ENCODE measurements at places on chromosomes 16 and 17.

GRCh38 chr17:36151891-36152638 lies 24.4 kb downstream of the TBC1D3B start:
- no peak for DNase-seq

DNA sequence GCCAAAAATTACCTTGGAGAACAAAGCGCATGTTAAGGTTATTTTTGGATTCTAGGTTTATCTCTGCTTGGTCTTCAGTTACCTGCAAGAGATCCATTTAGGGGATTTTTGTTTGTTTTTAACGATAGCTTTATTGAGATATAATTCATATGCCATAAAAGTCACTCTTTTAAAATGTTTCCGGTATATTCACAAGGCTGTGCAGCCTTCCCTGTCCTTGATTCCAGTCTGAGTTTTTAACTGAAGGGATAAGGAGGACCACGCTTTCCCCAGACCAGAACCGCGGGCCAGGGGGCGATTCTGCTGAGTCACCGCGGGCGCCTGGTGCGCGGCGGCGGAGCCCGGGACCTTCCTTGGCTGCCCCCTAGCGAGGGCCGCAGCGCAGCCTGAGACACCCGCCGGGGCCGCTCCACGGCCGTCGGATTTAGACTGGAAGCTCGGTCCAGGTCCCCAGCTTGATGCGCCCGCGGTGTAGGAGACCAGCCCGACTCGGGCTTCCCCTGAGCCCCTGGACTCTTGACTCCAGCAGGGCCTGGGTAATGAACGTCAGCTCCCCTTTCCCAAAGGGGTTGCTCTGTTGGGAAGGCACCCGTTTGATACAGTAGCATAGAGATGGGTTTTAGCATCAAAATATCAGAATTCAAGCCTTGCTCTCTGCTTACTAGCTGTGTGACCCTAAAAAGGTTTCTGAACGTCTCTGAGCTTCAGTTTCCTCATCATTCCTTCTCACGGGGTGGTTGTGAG lies 50.0 kb upstream of the STH start:
- peak; percentile 67 for DNase-seq

- DNase-seq, result peak; percentile 68
These were observed 31.4 kb downstream of the ACTG1 start for GRCh38 chr17:81481073-81481799.

DNA sequence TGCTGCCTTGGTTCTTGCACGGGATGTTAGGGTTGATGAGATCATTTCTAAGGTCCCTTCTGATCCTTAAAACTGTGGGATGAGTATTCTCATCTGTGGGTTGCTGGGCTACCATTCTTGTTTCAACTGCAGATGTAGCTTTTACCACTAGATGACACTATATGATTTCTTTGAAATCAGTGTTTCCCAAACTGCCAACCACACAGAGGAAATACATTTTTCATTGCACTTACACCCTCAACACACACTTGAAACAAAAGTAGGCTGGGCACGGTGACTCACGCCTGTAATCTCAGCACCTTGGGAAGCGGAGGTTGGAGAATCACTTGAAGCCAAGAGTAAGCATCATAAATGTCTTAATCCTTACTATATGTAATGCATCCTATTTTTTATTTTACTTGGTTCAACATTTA lies 15.3 kb downstream of the LCMT1 start:
- DNase-seq, result peak; percentile 17

DNA sequence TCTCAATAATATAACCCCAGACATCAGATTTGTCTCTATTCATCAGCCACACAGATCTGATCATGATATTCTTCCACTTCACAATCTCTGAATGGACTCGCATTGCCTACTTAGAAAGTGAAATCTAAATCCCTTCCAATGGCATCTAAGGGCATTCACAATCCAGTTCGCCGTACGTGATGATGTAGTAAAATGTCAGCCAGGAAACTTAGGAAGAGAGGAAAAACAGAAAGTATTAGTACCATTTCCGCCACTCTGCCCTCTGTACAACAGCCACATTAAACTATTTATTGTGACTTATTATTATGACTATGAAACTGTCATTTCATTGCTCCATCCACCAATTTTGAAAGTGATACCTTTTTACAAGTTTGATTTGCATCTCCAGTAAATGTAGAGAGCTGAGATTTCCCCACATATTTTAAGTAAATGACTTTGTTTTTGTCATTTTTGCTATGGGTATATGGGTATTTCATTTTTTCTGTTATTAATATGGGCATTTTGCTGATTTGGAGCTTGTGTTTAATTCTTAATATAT lies 69.4 kb upstream of the SMIM36 start:
- no peak for DNase-seq
